Keratinocyte (primary cell): ENCODE measurements at places on chromosomes 3 and 15.

DNA sequence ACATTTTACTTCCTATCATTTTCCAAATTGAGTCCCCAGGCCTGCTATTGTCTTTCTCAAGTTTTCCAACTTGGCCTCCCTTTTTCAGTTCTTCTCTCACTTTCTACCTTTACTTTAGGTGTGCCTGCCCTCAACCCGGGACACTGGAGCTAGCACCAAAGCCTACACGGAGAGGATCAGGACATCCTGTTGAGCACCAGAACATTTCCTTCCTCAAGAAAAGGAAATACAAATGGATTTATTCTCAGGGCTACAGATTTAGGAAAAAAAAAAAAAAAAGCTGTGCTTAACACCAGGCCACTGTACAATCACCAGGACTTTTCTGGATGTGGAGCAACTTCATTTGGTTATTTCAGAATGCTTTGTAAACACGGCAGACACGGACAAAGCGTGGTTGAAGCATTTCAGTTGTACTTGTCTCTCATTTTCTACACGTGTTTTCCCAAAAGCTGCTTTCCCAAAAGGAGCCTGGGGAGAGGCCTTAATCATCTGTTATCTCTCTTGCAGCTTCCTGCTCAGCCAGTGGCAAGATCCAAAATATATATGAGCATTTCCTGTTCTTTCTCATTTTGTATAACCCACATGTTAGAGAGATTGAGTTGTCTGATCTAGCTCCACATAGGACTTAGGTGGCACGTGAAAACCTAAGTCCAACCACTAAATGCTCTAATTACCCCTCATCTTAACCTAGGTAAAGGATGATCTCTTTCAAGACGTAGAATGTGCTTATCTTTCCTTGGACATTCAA, 15.5 kb upstream of the ATP1B3 start:
- no peaks in the 10 kb centered on the region for H3K36me3 ChIP-seq
- no peak for DNase-seq
- H3K27me3 ChIP-seq, result no peaks in the 10 kb centered on the region
- no peak overlapping the region for H3K27ac ChIP-seq
- H3K4me1 ChIP-seq, result peaks cover 5% of the 10 kb centered on the region
- H3K4me3 ChIP-seq, result no peak overlapping the region

DNA sequence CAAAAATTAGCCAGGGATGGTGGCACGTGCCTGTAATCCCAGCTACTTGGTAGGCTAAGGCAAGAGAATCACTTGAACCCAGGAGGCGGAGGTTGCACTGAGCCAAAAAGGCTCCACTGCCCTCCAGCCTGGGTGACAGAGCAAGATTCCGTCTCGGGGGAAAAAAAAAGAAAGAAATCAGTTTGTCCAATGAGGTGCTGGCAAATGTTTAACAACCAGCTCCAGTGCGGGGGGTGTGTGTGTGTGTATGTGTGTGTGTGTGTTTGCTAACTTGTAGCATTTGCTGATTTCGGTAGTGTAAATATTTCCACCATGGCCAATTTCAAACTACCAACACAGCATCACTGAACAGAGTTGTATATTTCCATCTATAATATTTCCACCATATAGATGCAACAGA, 23.8 kb upstream of the IDH2 start:
- DNase-seq, result no peak
- H3K4me1 ChIP-seq, result no peaks in the 10 kb centered on the region
- no peaks in the 10 kb centered on the region for H3K27me3 ChIP-seq
- H3K4me3 ChIP-seq, result no peak overlapping the region
- H3K27ac ChIP-seq, result no peak overlapping the region
- no peaks in the 10 kb centered on the region for H3K36me3 ChIP-seq

GRCh38 chr3:40532252-40532651, 7.5 kb downstream of the ZNF621 start:
- no peak overlapping the region for H3K27ac ChIP-seq
- no peaks in the 10 kb centered on the region for H3K4me1 ChIP-seq
- no peaks in the 10 kb centered on the region for H3K27me3 ChIP-seq
- DNase-seq, result no peak
- H3K36me3 ChIP-seq, result peaks cover 28% of the 10 kb centered on the region

DNA sequence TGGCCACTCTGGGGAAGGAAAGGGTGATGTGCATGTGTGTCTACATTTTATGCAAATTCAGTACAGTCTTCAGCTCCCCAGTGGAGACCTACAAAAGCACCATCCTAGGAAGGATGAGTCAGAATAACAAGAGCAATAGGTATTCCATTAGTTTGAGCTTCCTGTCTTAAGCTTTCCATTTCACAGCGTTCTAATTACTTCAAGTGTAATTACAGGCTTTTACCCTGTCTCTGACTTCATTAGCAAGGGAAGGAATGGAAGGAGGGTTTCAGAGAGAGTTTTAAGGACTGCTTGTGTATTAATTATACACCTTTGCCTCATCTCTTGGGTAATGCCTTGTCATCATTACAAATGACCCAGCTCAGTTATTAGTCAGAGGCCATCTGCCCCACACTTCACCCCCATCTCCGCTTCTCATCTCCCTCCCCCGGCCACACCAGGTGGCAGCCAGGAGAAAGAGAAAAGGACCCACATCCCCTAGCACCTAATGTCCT, 202.8 kb upstream of the MRPL3 start:
- no peak overlapping the region for H3K27ac ChIP-seq
- no peak overlapping the region for H3K4me3 ChIP-seq
- no peaks in the 10 kb centered on the region for H3K36me3 ChIP-seq
- H3K4me1 ChIP-seq, result no peaks in the 10 kb centered on the region
- H3K27me3 ChIP-seq, result no peaks in the 10 kb centered on the region

DNA sequence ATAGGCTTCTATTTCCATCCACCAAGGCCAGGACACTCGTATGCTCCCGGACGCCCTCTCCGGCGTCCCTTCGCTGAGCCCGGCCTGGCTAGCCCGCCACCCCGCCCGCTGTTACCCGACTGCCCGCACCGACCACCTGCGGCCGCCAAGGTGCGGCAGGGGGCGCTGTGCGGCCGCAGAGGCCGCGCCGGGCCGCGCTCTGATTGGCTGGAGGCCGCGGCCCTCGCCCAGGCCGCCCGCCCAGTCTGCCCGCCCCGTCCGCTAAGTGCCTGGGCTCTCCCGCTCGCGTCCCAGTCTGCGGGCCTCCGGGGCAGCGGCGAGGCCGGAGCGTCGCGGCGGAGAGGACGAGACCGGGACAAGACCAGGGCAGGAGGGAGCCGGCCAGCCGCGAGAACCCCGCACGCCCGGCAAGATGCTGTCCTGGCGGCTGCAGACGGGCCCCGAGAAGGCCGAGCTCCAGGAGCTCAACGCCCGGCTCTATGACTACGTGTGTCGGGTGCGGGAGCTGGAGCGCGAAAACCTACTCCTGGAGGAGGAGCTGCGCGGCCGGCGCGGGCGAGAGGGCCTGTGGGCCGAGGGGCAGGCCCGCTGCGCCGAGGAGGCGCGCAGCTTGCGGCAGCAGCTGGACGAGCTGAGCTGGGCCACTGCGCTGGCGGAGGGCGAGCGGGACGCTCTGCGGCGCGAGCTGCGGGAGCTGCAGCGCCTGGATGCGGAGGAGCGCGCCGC, at the start of gene SYNM:
Gene SYNM (plus strand): TSS at position 293 of the 726 bp plus-strand sequence. CDS start 120 bp downstream, at position 413.
- no peaks in the 10 kb centered on the region for H3K36me3 ChIP-seq
- DNase-seq, result no peak
- H3K27me3 ChIP-seq, result peaks cover 53% of the 10 kb centered on the region
- H3K27ac ChIP-seq, result no peak within 1 kb of the TSS
- no peaks in the 10 kb centered on the region for H3K4me1 ChIP-seq

DNA sequence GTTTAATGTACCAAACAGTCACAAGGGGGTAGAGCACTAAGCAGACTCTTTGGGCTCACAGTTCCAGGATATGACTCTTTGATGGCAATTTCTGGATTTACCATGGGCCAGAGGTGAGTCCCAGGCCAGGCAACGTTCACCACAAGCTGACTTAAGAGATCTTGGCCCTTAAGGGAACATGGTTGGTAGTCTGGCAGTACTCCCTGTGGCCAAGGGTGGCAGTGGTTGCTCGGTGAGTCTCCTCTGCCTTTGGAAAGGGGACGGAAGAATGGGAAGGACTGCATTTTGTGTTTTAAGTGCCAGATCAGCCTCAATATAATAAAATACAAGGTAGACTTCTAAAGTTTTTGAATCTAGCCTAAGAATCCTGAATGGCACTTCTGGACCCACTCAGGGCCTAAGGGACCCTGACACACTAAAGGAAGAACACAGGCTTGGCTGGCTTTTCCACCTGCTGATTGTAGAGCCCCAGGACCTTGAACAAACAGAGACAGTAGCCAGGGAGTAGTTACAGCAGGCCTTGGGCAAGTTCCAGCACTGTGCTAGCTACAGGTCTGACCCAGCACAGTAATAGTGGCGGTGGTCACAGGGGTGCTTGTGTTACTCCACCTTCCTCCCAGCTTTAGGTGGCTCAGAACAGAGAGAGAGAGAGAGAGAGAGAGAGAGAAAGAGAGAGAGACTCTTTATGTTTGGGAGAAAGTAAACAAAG, 730.7 kb upstream of the ALCAM start:
- H3K36me3 ChIP-seq, result no peaks in the 10 kb centered on the region
- no peaks in the 10 kb centered on the region for H3K4me1 ChIP-seq
- no peak for DNase-seq
- H3K4me3 ChIP-seq, result no peak overlapping the region
- H3K27ac ChIP-seq, result no peak overlapping the region
- no peaks in the 10 kb centered on the region for H3K27me3 ChIP-seq

DNA sequence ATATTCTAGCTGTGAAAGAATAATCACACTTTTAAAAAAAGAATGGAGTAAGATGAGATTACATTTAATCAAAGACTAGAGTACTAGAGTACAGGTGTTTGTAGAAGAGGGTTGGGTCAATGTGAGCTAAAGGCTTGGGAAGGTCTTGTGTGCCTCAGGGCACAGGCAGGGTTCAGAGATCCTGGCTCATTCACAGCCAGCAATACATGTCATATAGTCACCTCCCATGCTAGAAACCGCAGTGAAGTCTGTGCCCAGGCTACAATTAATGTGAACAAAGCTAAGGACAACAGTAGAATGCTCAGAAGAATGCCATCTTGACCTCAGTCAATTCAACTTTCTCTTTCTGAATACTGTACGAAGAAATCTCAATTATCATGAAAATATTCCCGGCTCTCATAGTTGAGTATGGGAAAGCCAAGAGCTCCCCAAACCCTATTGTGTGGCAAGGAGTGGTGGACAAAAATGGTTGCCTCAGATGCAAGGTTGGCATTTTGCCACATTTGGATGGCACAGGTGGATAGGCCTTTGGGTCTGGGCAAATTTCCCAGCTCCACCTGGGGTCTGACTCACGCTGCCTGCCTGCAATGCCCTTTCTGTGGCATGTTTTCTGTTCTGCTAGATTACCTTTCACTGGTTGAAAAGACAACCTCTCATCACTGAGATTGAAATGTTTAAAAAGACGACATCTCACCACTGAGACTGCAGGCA, 70.2 kb downstream of the NMD3 start:
- H3K4me3 ChIP-seq, result no peak overlapping the region
- H3K4me1 ChIP-seq, result no peaks in the 10 kb centered on the region
- no peaks in the 10 kb centered on the region for H3K27me3 ChIP-seq

- no peak overlapping the region for H3K27ac ChIP-seq
- no peaks in the 10 kb centered on the region for H3K36me3 ChIP-seq
- H3K4me3 ChIP-seq, result no peak overlapping the region
- no peak for DNase-seq
These were observed 921.3 kb upstream of the NR2F2 start for GRCh38 chr15:95409211-95409610.

DNA sequence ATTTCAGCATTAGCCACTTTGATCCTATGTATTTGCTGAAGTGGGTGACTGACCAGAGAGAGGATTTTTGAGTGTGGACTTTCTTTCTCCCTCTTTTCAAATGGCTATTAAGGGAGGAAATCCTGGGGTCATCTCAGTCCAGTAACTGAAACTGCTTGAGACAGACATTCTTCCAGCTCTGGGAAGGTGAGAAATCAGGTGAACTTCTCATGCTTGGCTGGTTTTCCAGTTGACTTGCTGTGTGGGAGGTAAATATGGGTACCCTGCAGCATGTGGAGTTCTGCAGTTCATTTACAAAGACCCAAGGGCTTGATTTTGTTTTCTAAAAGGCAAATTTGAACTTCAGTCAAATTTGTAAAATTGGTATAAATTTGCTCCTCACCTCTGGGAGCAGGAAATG, 461.1 kb upstream of the TBL1XR1 start:
- H3K36me3 ChIP-seq, result no peaks in the 10 kb centered on the region
- H3K4me1 ChIP-seq, result peaks cover 12% of the 10 kb centered on the region
- H3K4me3 ChIP-seq, result no peak overlapping the region
- no peak for DNase-seq
- H3K27me3 ChIP-seq, result no peaks in the 10 kb centered on the region
- no peak overlapping the region for H3K27ac ChIP-seq

GRCh38 chr3:53324105-53324504, 23.2 kb downstream of the DCP1A start:
- H3K4me1 ChIP-seq, result no peaks in the 10 kb centered on the region
- H3K27me3 ChIP-seq, result no peaks in the 10 kb centered on the region
- H3K4me3 ChIP-seq, result no peak overlapping the region
- peaks cover 7% of the 10 kb centered on the region for H3K36me3 ChIP-seq

- H3K27me3 ChIP-seq, result no peaks in the 10 kb centered on the region
- DNase-seq, result no peak
- H3K4me3 ChIP-seq, result no peak overlapping the region
- no peaks in the 10 kb centered on the region for H3K36me3 ChIP-seq
- no peak overlapping the region for H3K27ac ChIP-seq
These were observed 322.2 kb upstream of the SATB1 start for GRCh38 chr3:18747383-18747782.
